ENCODE measurements at places on chromosomes 7 and 10.

GRCh38 chr7:158237672-158238335, 349.8 kb downstream of the PTPRN2 start:
- no peak for DNase-seq

- no peak for DNase-seq
Measured at GRCh38 chr7:132112657-132113056, 463.6 kb downstream of the PLXNA4 start.

- DNase-seq, result no peak
Measured at GRCh38 chr10:26440088-26440470, 1.9 kb downstream of the APBB1IP start.

GRCh38 chr10:84256510-84257342, 11.9 kb downstream of the RGR start:
- peak; percentile 49 for DNase-seq

- DNase-seq, result no peak
Measured at GRCh38 chr7:101878938-101879337, 61.5 kb downstream of the CUX1 start.

DNA sequence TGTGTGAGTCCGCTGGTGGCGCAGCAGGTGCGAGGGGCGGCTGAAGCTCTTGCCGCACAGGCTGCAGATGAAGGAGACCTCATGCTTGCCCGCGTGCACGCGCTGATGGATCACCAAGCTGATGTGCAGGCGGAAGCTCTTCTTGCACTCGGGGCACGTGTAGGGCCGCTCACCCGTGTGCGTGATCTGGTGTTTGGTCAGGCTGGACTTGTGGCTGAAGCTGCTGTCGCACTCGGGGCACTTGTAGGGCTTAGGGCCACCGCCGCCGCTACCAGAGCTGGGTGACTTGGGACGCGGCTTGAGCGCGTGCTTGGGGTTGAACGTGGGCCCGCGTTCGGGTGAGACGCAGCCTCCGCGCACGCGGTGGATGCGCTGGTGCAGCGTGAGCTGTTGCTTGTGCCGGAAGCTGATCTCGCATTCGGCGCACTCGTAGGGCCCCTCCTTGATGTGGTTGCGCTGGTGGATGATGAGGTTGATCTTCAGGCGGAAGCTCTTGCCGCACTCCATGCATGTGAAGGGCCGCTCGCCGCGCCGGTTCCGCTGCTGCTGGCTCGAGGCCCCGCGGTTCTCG, 28.7 kb downstream of the ZNF777 start:
- DNase-seq, result no peak

DNA sequence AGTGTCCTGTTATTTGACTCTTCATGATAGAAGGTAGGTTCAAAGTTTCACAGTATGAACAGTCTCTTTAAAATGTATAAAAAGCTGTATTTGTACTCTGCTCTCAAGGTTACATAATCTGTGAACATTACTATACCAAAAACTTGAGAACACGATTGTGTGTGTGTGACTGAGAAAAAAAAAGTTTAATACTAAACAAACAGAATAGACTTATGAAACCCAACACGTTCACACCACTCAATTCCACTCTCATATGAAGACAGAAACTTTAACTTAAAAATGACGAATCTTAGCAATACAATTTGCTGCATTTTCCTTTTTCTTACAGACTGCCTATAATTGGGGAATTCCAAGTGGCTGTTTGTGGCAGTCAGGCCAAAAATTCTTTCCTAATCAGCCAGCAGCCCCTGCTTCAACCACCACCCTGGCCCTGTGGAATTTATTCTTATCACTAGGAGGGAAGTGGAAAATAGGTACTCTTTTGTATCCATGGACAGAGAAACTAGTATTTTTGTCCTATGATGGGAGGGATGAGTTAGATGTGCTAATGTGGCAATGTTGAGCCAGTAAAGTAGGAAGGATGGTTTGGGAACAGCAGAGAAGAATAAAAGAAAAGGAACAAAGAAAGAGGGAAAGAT, 42.8 kb downstream of the MINDY3 start:
- no peak for DNase-seq

DNA sequence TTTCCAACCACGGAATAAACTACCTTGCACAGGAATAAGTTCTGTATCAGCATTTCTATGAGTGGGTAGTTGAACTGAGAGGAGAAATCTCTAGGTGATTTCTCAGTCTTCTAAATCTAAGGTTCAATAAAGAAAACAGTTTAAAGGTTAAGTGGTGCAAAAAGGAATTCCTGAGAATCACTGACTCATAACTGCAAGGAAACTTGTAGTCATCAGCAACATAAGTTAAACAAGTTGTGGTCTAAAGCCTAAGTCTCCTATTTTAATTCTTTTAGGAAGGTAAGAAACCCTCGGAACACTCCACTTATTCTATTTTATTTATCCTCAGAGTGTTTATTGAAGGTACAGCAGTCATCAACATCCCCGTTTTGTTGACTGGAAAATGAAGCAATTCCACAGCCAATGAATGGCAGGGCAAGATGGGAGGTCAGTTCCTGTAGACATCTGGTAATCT, 92.4 kb upstream of the PIK3CG start:
- DNase-seq, result no peak

DNA sequence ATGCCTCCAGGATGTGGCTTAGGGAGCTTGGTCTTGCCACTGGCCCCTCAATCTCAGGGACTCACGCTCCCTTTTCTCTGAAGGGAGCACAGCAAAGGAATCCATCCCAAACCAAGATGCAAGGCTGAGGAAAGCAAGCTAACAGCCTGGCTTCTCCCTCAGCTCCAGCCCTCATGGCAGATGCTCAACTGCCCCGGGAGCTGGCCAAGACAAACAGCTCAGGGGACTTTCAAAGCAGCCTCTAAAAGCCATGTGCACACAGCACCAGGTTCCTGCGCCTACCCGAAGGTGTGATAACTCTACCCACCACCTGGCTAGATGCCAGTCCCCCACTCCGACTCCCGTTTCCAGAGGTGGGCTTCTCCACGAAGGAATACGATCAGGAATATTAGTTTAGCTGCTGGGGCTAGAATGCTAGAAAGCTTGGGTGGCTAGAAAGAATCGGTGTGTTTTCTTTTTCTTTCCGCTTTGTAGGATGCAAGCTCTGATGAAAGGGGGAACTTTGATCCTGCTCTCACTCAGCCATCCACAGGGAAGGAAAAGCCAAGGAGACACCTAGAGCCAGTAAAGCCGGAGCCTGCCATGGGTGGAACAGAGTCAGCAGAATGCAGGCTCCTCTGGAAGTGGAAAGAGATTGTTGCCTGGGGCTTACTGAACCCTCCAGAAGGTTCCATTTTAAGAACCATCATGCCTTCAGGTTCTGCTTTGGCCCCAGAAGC, 89.0 kb upstream of the FGFR2 start:
- no peak for DNase-seq

GRCh38 chr10:69335063-69335587, 56.8 kb downstream of the HK1 start:
- no peak for DNase-seq

GRCh38 chr7:767941-768731, 41.1 kb upstream of the PRKAR1B start:
- DNase-seq, result no peak

DNA sequence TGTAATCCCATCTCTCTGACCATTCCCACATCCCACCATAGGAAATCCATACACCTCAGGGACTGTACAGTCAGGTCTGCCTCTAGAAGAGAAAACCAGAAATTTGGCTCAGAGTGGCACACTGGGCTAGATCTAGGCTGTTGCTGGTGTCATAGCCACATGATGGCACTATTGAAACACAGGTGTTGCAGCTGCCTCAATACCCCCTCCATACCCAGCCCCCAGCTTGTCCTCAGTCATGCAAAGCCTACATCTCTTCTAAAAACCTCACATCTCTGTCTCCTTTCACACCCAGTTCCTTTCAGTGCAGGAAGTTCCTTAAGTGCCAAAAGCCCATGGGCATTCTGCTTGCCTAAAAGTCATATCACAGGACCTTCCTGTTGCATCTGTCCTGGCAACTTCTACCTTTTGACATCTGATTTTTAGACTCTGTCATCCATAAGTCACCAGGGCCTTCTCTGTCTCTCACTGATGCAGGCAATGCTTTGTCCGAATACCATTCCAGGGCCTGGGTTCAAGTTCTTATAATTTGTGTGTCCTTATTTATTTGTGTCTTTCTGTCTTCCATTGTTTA, 27.0 kb upstream of the HIBADH start:
- DNase-seq, result no peak

GRCh38 chr10:76049581-76050290, 618.3 kb downstream of the LRMDA start:
- no peak for DNase-seq

GRCh38 chr10:104254493-104255310, at the start of gene GSTO1:
GSTO1 (plus strand) TSS chr10:104254892; CDS start chr10:104254929, 37 bp downstream.
- DNase-seq, result peak; percentile 44

DNA sequence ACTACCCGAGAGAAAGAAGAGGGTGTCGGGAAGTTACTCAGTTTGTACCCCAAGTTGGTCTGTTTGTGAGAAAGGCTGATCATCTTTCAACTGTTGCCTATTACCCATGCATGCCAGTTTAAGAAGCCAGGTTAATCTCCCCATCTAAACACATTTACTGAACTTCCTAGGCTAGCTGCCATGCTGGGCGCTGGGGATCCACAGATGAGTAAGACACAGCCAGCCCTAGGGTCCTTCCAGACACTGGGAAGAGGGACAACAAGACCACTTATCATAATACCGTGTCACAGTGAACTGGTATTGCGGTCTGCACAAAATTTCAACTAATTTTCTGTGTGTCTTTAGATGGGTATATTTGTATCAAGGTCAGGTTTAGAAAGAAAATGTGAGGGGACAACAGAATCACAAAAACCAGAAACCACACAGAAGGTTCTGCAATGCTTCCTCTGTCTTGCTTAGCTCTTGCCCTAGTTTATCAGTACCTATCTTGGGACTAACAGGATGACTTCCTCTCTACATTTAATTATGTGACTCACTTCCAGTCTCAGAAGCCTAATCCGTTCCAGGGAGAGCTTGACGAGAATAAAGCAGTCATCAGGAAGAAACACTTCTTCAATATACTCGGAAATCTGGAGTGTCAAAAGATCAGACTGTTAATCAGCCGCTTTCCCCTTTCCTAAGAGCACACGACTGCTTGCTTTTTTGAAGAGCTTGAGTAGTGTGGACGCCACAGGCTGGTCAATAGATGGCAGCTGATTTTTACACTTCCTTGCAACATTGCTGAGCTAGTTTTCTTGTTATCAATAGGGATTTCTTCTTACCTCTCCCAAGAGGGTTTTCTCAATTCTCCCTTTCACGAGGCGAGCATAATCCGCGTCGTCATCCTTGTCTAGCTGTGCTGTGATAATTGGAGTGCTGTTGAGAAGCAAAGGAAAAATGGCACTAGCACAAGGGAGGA, 45.7 kb downstream of the POLR3A start:
- DNase-seq, result no peak

DNA sequence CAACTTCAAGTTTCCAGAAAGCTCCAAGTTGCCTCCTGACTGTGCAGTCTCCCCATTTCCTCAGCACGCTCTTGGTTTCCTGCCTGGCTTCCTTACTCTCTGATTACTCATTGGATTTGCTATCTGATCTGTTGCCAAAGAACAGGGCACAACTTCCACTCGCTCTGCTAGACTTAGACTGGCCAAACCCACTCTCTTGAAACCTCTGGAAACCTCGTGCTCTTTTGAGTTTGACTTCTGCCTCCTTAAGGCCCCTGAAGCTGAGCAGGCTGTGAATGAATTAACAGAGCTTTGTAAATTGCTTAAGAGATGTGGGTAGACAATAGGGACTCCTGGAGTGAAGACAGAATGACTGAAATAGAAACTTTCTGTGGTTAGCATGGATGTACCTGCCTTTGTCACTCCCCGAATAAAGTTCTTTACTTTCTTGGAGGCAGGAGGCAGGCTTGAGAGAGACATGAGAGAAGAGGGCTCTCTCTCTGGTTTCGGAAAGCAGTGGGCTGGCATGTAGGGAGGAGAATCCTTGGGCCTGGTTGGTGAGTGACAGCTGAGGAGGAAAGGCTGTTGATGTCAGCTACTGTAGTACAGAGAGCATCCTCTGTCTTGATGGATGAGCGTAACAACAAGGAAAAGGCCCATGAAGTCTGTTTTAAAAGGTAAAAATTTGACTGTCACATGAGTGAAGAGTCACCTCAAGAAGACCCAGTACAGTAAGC, 70.8 kb downstream of the CHN2 start:
- no peak for DNase-seq

GRCh38 chr7:142422621-142423020, 164.8 kb upstream of the PRSS58 start:
- no peak for DNase-seq

- no peak for DNase-seq
Measured at GRCh38 chr7:49927631-49928030, 154.2 kb downstream of the VWC2 start.

DNA sequence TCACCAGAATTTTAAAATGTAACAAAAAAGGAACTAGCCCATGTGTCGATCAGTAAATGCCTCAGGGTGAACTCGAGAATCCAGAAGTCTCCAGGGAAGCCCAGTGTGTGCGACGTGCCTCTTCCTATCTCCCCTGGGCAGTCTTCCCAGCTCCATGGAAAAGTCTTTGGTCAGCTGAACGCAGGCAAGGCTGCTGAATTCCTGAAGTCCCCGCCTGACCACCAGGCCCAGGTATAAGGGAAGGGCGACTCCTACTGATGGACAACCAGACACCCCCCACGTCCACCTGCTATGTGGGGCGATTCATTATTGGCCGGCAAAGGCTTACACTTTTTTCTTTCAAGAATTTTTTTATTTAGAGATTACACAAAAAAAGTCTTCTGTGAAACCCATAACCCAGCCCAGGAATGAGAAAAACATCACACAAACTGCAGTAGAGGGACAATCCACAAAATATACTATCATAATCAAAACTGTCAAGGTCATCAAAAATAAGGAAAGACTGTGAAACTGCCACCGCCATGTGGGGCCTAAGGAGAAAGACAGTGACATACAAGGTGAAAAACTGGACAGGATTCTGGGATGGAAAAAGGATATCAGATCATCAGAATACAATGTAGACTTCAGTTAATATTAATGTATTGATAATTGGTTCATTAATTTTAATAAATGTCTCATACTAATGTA, 93.5 kb downstream of the CTBP2 start:
- DNase-seq, result no peak

DNA sequence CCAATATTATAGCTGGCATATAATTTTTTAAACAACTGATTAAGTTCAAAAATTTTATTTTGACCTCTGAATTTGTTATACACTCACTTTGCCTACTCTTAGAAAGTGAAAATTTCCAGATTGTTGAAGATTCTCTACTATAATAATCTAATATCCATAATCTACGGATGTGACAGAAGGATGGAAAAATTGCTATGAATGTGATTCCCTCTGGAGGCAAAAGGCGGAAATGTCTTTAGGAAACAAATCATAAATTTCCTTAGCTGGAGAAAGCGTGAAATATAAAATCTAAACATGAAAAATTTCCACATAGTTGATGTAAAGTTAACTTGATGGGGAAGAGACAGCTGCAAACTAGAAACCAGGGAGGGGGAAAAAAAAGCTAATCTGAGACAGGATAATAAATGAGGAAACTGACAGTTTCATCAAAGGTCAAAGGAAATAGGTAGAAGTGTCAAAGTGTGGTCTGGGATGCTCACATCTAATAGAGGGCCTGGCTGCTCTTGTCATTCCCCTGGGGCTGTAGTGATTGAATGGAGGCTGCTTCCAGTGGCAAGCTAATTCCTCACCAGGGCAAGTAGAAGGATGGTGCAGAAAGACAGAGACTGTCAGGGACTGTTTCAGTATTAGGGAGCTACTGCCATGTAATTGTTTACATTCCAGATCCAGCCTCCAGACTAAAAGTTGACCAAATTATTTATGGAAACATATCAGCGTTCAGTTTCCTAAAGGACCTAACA, 264.5 kb downstream of the SDHAF3 start:
- no peak for DNase-seq

Data from T-helper 2 cell (primary cell).